SK-N-DZ (cell line): ENCODE measurements at places on chromosomes 6 and 20.

GRCh38 chr20:56708991-56709390 is 79.9 kb downstream of the TFAP2C start:
- no peak for DNase-seq

- DNase-seq, result no peak
Observed at GRCh38 chr6:41291717-41292116, 5.2 kb upstream of the TREM1 start.

- no peak for DNase-seq
Observed at GRCh38 chr6:163688739-163689362, 274.3 kb downstream of the QKI start.

DNA sequence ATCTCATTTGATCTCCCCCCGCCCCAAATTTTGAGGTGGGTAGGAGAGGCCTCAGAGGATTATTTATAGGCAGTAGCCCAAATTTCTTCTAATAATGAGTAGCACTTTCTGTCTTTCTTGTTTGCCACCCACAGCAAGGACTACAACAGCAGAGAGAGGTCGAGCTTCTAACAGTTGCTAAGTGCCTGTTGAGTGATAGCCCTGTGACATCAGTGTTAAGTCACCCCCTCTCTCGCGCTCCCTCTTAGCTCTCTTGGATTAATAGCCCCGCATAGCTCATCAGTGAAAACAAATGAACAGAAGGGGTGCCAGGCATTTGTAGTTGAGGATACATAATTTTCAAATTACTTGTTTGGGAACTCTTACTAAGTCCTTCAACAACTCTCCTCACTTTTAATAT is 3.5 kb downstream of the ANKRD60 start:
- DNase-seq, result no peak

DNA sequence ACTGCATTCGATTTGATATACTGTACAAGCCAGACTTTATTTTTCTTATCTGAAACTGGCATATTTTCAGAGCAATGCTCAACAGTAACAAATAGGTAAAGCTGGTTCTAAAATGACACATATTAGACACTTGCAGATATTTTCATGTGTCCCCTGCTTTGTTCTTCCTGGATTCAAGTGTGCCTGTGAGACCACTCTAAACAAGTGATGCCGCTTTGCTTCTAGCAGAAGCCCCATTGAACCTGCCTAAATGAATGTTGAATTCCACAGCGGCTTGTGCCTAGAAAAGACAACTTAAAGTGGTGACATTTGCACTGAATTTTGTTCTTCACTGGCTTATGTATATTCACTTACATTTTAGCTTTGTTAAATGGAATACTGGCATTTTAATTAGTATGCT is 115.7 kb downstream of the AKAP7 start:
- DNase-seq, result no peak

GRCh38 chr20:6480328-6481200 is 286.9 kb upstream of the BMP2 start:
- no peak for DNase-seq

GRCh38 chr6:39330057-39330456 is 7.6 kb upstream of the KCNK16 start:
- DNase-seq, result no peak

- DNase-seq, result no peak
Observed at GRCh38 chr20:20979934-20980333, 126.2 kb downstream of the LINC00237 start.

GRCh38 chr6:148750838-148751792 is 4.3 kb downstream of the UST start:
- no peak for DNase-seq
